ENCODE measurements at places on chromosomes 3 and 15.

GRCh38 chr3:140767566-140767965 lies 89.7 kb downstream of the TRIM42 start:
- no peak for DNase-seq

DNA sequence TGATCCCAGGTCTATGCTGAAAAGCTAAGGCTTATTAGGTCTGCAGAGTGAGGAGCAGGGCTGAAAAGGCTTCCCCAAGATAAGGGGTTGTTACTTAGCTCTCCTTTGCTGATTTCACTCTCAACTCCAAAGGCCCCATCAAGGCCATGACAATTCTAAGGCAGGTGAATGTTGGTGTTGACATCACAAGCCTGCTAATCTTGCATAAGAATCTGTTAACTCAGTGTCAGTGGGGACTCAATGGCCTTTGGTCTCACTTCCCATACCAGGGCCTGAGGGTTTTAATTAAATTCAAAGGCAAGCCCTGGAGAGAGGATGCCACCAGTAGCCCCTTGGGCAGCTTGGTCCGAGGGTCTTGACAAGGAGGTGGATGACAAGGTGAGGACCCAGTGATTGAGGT lies 9.4 kb upstream of the ALAS1 start:
- DNase-seq, result no peak

DNA sequence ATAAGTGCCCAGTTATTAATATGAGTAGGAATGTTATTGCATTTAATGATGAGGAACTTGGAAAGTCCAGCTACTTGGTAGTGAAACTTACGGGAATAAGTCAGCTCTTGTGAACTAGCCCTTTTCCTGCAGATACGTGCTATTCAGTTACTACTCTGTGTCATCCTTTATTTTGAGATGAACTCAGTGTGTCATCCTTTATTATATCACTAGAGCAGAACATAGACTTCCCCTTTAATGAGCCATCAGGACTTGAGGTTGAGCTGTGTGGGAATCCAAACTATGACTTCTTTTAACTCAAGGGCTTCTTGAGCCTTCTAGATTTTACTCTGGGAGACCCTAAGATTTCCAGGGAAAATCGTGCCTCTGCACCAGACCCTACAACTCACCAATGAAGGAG lies 3.6 kb downstream of the ACTC1 start:
- no peak for DNase-seq

DNA sequence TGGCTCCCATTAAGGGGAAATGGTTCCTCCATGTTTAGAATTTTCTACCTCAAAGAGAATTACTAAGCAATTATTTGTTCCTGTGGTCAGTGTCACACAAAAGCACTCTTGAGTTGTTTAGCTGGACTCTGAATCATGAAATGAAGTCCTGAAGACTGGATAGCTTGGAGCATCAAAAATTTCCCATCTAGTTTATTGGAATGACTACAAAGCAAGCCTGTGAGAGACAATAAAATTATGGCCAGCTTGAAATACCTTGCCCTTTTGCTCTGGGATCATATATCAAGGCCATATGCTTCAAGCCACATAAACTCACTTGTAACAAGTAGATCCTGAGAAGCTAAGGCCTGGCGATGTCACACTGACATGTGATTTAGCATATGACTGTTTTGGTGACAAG lies 292.3 kb downstream of the TIGIT start:
- no peak for DNase-seq

- DNase-seq, result no peak
Measured at GRCh38 chr3:86988235-86988634, 2.7 kb downstream of the VGLL3 start.

DNA sequence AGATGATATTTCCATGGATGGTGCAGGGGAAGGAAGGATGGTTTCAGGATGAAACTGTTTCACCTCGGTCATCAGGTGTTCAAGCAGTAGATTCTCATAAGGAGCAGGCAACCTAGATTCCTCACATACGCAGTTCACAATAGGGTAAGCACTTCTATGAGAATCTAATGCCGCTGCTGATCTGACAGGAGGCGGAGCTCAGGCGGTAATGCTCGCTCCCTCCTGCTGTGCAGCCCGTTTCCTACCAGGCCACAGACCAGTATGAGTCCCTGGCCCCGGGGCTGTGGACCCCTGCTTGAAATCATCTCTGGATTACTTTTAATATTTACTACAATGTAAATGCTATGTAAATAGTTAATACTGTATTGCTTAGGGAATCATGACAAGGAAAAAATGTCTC lies 241.8 kb downstream of the ROBO2 start:
- DNase-seq, result no peak

GRCh38 chr3:156535162-156535627 lies 19.7 kb downstream of the SSR3 start:
- no peak for DNase-seq

GRCh38 chr3:152729906-152730305 lies 105.0 kb upstream of the P2RY1 start:
- DNase-seq, result no peak

- no peak for DNase-seq
Measured at GRCh38 chr3:121595765-121596406, 2.7 kb downstream of the FBXO40 start.

DNA sequence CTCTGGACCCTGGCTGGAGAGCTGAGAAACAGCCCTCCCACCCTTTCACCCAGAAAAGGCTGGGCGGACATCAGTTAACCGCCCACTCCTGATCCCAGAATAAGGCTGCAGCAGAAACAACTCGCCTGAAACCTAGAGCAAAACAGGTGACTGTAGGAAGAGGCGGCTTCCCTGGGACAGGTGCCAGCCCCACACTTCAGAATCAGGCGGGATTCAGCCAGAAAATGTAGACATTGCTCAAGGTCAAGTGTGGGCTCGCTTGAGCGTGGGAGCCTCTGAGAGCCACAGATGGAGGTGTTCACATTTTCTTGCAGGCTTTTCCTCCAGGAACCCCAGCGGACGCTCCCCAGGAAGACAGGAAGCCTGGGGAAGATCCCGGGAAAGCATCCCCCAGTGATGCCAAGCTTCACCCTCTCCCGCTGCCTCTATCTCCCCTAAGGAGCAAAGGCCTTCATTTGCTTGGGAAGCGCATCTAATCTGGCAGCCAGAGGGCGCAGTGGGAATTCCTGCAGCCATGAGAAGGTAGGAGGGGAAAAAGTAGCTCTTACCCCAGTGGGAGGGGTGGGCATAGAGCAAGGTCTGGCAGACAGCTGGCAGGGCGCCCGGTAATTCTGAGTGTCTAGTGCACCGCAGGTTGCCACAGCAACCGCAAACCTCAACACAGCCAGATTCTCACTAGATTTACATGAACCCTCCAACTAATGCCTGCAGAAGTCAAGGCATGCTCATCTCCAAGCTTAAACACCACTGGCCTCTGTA lies 77.7 kb downstream of the OCA2 start:
- DNase-seq, result no peak

Data from progenitor cell of endocrine pancreas (in vitro differentiated cells).